ENCODE measurements at places on chromosomes 3 and 15. TPM values are rescaled to one million over a fixed set of nuclear protein-coding genes. Genes with fewer than 3 reads are reported as not detected.

- DNase-seq = no peak
These were observed 171.4 kb downstream of the STT3B start for GRCh38 chr3:31704156-31704555.

GRCh38 chr15:33438396-33438795 is 127.6 kb downstream of the RYR3 start:
- DNase-seq = no peak

DNA sequence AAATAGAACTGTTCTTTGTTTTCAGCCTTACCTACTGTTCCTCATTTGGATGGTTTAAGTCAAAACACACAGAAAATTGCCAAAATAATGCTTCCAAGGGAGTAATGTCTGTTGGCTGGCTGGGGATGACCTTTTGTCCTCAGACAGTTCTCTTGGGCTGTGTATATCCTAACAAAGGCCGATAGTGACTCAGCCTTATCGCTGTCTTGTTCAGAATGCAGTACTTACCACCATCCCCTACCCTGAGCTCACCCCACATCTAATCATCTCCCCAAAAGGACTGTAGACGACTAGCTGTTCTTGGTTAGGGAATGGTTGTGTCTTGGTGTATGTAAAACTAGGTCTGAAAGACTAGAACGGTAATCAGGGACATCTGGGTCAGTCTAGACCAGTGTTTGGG is 35.0 kb downstream of the RAB11A start:
- no peak for DNase-seq

- DNase-seq = no peak
These were observed 184.8 kb downstream of the MECOM start for GRCh38 chr3:169478566-169479313.

DNA sequence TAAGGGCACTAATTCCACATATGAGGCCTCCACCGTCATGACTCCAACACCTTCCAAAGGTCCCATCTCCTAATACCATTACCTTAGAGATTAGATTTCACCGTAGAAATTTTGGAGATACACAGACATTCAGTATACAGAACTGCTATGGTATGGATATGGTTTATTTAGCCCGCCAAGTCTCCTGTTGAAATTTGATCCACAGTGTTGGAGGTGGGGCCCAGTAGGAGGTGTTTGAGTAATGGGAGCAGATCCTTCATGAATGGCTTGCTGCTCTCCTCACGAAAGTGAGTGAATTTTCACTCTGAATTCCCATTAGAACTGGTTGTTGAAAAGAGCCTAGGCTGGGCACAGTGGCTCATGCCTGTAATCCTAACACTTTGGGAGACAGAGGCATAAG is 7.4 kb downstream of the MKRN3 start:
- no peak for DNase-seq

- no peak for DNase-seq
These were observed 33.8 kb upstream of the IP6K2 start for GRCh38 chr3:48750856-48751255.

- no peak for DNase-seq
These were observed 5.8 kb downstream of the TLE3 start for GRCh38 chr15:70091726-70092463.

SIAH2 gene
- total RNA-seq = 14.6 TPM

CCDC80 gene
- total RNA-seq = 14.7 TPM
